ENCODE measurements at places on chromosomes 16 and 17. TPM values are rescaled to one million over a fixed set of nuclear protein-coding genes. Genes with fewer than 3 reads are reported as not detected.

DNA sequence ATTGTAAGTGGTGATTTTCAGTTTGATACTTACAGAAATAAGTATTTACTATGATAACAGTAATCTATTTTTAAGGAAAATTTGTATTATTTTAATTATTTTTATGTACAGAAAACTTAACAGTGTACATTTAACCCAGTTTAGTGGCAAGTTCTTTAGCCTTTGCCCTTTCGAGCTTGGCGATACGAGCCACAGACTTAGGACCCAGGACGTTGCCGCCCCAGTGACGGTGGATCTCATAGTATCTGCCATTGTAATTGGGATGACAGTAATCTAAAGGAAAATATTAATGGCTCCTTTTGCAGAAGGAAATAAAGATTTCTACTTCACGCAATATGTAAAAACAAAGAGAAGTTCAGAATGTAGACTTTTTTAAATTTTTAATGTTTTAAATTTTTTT is 5.2 kb upstream of the CDR2 start:
- no peak for DNase-seq

DNA sequence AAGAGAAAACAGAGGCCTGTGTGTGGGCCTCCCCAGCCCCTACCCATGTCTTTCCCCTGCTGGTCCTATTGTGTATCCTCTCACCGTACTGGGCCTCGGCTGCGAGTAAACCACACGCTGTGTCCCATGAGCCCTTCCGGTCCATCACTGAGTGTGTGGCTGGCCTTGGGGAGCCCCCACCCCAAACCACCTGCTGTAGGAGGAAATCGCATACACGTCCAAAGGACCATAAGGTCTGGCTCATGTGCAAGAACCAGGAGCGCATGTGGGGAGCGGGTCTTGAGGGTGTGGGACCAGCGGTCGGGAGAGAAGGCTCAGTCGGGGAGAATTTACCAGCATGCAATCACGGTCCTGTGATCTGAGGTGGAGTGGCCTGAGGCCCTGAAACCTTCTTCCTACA is 38.4 kb upstream of the DNAH17 start:
- DNase-seq, result no peak

ZFPM1 gene
- 5.7 TPM for total RNA-seq

DNA sequence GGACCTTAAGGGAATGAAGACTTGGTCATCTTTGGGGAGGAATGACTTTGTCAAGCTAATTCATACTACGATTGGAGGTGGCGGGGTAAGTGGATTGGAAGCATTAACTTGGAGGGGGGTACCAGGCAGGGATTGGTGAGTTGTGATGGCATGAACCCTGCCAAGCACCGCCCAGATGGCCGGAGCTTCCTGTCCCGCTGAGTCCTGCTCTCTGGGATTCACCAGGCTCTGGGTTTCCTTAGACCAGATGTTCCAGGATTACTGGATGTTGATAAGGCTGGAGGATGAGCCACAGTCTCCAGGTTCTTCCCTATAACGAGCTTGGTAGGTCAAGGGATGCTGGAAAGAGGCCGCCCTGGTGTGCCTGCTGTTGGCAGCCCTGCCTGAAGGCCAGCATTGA is 154.9 kb downstream of the SDK2 start:
- DNase-seq, result no peak

SGCA gene
- 13.0 TPM for total RNA-seq

Data from osteocyte (in vitro differentiated cells).